NCI-H524 (cell line): ENCODE measurements at places on chromosomes 5 and 9.

- DNase-seq = no peak
These were observed 543.1 kb downstream of the KIF4B start for GRCh38 chr5:155556700-155557099.

DNA sequence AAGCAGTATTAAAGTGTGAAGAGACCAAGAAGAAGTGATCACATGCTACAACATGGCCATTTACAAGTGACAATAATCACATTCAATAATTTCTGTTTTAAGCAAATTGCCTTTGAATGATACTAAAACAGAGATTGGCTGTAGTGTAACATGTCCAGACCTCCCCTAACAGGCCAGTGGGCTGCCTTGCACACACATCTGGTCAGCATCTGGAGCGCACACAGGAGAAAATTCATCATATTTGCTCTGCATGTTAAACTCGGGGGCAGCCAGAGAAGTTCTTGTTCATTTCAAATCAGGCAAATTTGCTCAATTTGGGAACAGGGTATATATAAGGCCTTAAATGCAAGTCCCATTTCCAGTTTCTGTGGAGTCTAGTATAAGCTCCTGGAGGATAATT, 111.1 kb upstream of the FBXL7 start:
- no peak for DNase-seq

DNA sequence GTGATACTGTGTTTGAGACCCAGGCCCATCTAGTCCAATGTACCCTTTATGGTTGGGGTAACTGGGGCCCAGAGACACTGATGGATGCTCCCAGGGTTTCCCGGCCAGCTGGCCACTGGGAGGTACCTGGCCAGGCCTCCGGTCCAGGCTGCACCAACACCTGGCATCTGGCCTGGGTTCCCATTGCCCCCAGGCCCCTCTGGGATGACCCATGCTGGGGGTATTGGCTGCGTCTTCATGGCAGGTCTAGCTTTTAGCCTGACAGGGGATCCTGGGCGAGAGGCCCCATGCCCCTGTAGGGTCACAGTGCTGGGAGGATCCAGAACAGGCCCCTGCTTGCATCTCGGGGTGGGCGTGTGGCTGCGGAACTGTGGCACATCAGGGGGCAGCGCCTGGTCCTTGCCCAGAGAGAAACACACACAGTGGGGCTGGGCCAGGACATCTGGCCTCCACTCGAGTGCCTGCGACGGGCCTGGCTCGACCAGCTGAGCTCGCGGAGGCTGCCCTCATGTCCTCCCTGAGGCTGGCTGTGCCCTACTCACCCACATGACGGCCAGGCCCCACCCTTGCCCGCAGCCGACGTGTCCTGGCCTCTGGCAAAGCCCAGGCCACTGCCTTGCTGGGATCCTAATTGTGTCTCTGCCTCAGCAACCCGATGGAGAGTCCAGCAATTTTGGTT, 21.5 kb upstream of the COL5A1 start:
- DNase-seq = no peak

- no peak for DNase-seq
These were observed 67.3 kb downstream of the PSMB7 start for GRCh38 chr9:124347968-124348358.

GRCh38 chr9:75161116-75161857, 73.0 kb downstream of the OSTF1 start:
- no peak for DNase-seq
